ENCODE measurements at places on chromosomes 3 and 15.

- no peak for DNase-seq
Measured at GRCh38 chr3:111952866-111953450, 25.9 kb upstream of the ABHD10 start.

DNA sequence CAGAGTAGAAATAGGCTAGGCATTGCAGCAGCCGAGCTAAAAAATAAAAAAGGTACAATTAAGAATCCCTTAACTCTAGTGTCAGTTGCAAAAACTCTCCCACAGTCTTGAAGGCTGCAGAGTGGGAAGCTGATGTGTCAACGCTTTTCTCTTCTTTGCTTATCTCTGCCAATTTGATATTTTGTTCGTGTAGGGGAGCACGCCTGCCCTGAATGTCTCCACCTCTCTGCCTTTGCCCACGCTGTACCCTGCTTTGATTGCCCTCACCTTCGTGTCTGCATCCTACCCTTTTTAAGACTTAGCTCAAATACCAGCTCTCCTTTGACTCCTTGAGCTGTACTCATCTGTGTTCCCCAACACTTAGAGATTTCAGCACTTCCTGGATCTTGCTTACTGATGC lies 155.4 kb upstream of the CADPS start:
- no peak for DNase-seq

DNA sequence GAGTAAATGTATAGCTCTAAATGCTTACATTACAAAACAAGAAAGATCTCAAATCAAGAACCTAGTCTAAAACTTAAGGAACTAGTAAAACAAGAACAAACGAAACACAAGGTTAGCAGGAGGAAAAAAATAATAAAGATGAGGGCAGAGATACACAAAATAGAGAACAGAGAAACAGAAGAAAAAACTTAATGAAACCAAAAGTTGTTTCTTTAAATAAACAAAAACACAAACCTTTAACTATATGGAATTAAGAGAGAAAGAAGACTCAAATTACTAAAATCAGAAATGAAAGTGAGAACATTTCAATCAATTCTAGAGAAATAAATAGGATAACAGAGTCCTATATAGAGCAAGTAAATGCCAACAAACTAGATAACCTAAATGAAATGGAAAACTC lies 59.6 kb downstream of the DLG1 start:
- no peak for DNase-seq

- DNase-seq: no peak
Measured at GRCh38 chr3:123397921-123398785, 50.7 kb downstream of the ADCY5 start.

- no peak for DNase-seq
Measured at GRCh38 chr15:94576889-94577533, 345.6 kb downstream of the MCTP2 start.

GRCh38 chr15:94122516-94122915 lies 108.8 kb upstream of the MCTP2 start:
- no peak for DNase-seq

GRCh38 chr15:65333856-65334255 lies 29.4 kb downstream of the RNU5B-1 start:
- no peak for DNase-seq

DNA sequence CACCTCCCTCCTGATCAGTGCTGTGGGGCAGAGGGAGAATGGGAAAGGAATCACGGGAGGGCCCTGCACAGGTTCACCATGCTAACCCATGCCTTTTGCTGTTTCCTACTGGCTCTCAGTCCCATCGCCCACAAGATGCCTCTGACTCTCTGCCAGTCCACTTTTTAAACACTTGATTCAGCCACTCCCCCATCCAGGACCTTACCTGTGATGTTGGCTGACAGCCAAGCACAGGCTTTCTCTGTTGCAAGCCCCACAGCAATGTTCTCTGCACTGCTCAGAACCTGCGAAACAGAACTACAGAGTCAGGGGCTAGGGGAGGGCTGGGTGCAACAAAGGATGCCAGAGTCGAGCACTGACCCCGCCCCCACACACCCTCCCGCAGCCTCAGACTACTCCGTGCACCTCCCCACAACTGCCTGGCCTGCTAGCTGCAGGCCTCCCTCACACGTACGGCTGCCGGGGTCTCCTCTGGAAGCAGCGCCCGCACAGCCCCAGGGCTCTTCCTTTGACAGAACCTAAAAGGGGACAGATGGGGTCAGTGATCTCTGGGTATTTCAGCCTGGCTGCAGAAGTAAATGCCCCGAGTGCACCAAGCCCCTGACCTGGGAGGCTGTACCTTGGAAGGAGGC lies 9.1 kb downstream of the CDAN1 start:
- peak; percentile 49 for DNase-seq
